ENCODE measurements at places on chromosomes 12 and 14. TPM values are rescaled to one million over a fixed set of nuclear protein-coding genes. Genes with fewer than 3 reads are reported as not detected.

The MYF5 gene
- not detected for total RNA-seq

- no peak overlapping the region for H3K27ac ChIP-seq
- no peak for DNase-seq
- H3K27me3 ChIP-seq: no peaks in the 10 kb centered on the region
- no peaks in the 10 kb centered on the region for H3K36me3 ChIP-seq
These were observed 8.4 kb downstream of the FBXO33 start for GRCh38 chr14:39423793-39424192.

DNA sequence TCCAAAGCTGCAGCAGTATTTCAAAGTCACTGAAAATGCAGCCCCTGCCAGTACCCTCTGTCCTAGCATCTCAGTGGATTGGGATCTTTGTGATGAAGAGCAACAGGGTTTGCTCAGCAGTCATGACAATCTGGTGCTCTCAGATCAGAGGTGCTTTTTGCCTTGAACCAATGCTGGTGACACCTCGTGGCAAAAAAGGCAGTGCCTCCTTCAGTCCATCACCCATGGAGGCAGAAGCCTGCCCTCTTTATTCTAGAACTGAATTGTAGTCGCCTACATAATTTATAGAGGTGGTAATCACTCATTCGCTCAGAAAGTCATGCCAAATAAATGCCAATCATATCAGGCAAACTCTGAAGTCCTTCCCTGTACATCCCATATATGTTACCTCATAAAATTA, 126.0 kb upstream of the VRK1 start:
- no peak for DNase-seq
- no peak overlapping the region for H3K27ac ChIP-seq
- H3K4me3 ChIP-seq: no peak overlapping the region
- no peaks in the 10 kb centered on the region for H3K36me3 ChIP-seq

- no peaks in the 10 kb centered on the region for H3K4me1 ChIP-seq
- DNase-seq: no peak
- no peak overlapping the region for H3K27ac ChIP-seq
- no peaks in the 10 kb centered on the region for H3K36me3 ChIP-seq
These were observed 75.5 kb upstream of the CAND1 start for GRCh38 chr12:67193704-67194103.

GRCh38 chr14:75236901-75237419, 41.7 kb upstream of the FOS start:
- H3K36me3 ChIP-seq: no peaks in the 10 kb centered on the region
- peaks cover 32% of the 10 kb centered on the region for H3K4me1 ChIP-seq
- H3K27me3 ChIP-seq: no peaks in the 10 kb centered on the region
- no peak for DNase-seq
- H3K27ac ChIP-seq: peak overlapping the region; percentile 63

GRCh38 chr14:60773558-60773957, 39.0 kb downstream of the MNAT1 start:
- no peaks in the 10 kb centered on the region for H3K4me1 ChIP-seq
- no peak overlapping the region for H3K27ac ChIP-seq
- H3K27me3 ChIP-seq: no peaks in the 10 kb centered on the region
- no peak for DNase-seq

The KSR2 gene
- total RNA-seq: not detected

- peaks cover 78% of the 10 kb centered on the region for H3K4me1 ChIP-seq
- H3K27me3 ChIP-seq: no peaks in the 10 kb centered on the region
- DNase-seq: no peak
- peak overlapping the region; percentile 98 for H3K27ac ChIP-seq
- H3K4me3 ChIP-seq: no peak overlapping the region
These were observed 34.6 kb downstream of the FMNL3 start for GRCh38 chr12:49672301-49673217.

The HCAR3 gene
- 0.42 TPM for total RNA-seq

- no peak overlapping the region for H3K4me3 ChIP-seq
- H3K36me3 ChIP-seq: no peaks in the 10 kb centered on the region
- H3K27ac ChIP-seq: no peak overlapping the region
- no peaks in the 10 kb centered on the region for H3K4me1 ChIP-seq
- DNase-seq: no peak
These were observed 42.5 kb downstream of the GALNT9 start for GRCh38 chr12:132286912-132287311.

DNA sequence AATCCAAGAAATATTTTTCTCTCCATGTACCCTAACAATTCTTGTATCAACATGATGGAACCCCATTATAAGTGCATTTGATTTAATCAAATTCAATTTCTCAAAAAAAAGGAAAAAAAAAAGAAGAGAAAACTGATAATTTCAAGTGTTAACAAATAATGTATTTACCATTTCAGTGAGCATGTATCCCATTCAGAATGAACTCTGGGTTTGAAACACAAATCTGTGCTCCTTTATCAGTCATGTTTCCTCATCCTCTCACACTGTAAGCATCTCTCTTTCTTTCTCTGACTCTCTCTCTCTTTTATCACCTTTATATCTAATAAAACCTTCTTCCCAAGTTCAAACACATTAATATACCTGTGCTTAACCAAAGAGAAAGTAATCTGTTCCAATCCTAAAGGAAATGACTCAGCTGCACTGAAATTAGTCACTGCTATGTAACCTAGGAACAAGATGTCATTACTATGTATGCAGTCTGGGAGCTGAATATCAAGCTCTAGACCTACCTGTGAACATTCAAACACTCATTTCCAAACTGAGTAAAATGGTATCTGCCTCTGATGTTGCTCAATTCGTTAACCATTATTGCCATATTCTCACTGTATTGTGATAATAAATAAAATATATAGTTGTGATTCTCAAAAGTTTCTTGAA, 135.0 kb upstream of the LRIG3 start:
- H3K4me3 ChIP-seq: no peak overlapping the region
- no peak for DNase-seq
- no peaks in the 10 kb centered on the region for H3K27me3 ChIP-seq
- H3K36me3 ChIP-seq: no peaks in the 10 kb centered on the region
- H3K27ac ChIP-seq: no peak overlapping the region
- no peaks in the 10 kb centered on the region for H3K4me1 ChIP-seq

GRCh38 chr14:48575772-48576171, 900.4 kb upstream of the MDGA2 start:
- no peaks in the 10 kb centered on the region for H3K4me1 ChIP-seq
- no peaks in the 10 kb centered on the region for H3K36me3 ChIP-seq
- H3K27ac ChIP-seq: no peak overlapping the region
- DNase-seq: no peak
- H3K27me3 ChIP-seq: no peaks in the 10 kb centered on the region

DNA sequence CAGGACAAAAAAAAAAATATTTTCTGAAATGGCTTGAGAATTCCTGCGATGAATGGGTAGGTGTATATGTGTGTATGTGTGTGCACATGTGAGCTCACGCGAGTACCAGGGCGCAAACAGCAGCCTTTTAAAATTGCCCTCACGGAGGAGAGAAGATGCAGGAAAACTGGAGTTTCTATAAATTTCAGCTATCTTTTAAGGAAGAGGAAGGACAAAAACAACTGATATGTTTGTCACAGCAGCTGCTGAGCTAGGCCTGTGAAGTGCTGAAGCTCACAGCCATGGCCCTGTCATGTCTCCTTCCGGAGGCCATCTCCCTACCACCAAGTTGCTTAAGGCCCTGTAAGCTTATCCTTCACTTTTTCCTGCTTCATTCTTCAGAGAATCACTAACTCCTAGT, 40.8 kb downstream of the DUSP16 start:
- no peak for DNase-seq
- H3K27ac ChIP-seq: peak overlapping the region; percentile 69
- no peaks in the 10 kb centered on the region for H3K27me3 ChIP-seq
- peaks cover 6% of the 10 kb centered on the region for H3K4me1 ChIP-seq
- no peak overlapping the region for H3K4me3 ChIP-seq
- H3K36me3 ChIP-seq: no peaks in the 10 kb centered on the region

DNA sequence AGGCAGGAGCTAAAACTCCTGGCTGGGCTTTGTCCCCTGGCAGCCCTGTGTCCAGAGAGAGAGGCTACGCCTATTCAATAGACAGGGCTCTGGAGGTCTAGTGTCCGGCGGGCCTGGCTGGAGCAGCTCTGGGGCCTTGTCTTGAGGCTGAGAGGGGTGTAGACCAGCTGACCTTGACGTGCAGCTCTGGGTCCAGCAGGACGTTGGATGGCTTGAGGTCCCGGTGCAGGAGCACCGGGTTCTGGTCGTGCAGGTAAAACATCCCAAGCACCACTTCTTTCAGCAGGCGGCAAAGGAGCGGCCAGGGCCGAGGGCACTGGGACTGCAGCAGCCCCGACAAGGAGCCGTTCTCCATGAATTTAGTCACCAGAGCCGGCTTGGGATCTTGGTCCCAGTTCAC, 948 bp downstream of the RIPK3 start:
- H3K4me1 ChIP-seq: peaks cover 35% of the 10 kb centered on the region
- no peak overlapping the region for H3K4me3 ChIP-seq
- no peak for DNase-seq
- no peak overlapping the region for H3K27ac ChIP-seq

GRCh38 chr12:14961466-14962152, at the start of gene ARHGDIB:
ARHGDIB (minus strand) TSS chr12:14961601; CDS start chr12:14950712, 10,889 bp downstream.
- H3K4me1 ChIP-seq: peaks cover 12% of the 10 kb centered on the region

DNA sequence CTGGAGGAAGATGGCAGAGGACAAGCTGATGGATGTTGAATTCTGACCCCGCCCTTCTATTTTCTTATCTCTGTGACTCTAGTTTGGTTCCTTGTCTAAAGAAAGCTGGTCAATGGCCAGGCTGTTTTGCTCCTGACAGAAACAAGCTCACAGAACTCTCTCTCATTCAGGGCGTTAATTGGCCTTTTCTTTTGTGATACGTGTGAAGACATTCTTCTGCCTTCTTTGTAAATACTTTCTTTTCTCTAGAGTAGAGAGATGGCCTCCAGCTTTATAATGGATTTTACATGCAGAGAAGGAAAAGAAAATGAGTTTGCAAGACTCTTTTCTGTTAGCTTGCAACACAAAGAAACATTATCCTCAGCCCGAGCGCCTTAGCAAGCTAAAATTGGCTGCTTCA, 492.2 kb upstream of the CCDC196 start:
- no peak overlapping the region for H3K27ac ChIP-seq
- no peaks in the 10 kb centered on the region for H3K27me3 ChIP-seq
- no peak for DNase-seq
- H3K4me1 ChIP-seq: no peaks in the 10 kb centered on the region
- no peak overlapping the region for H3K4me3 ChIP-seq

DNA sequence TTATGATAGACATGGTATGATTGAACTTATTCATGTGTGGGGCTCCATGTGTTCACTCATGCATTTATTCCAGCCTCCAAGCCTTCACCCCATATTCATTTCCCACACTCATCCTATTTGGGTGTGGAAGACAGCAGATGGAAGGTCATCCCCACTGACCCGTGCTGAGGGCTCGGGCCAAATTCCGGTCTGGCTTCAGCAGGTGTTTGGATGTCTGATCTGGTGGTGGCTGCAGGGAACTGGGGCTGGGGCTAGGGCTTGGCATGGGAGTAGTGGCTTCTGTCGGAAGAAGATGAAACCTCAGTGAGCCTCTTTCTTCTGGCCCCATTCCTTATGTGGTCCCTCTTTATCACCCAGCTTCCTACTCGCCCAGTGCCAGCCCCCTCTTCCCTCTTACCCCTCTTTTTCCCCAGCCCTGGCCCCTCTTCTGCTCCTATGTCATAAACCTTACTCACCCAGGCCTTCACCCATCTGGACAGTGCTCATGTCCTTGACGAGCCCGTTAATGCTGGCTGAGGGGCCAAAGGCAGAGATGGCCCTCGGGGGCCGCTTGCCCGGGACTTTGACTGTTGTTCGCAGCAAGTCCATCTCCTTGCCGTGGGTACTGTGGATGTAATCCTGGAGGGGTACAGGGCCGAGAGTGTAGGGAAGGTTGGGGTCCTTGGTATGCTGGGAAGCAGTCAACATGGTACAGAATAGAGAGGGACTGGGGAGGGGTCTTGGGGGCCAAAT, 8.0 kb downstream of the AGAP2 start:
- H3K27ac ChIP-seq: no peak overlapping the region
- H3K36me3 ChIP-seq: no peaks in the 10 kb centered on the region
- no peak for DNase-seq
- no peak overlapping the region for H3K4me3 ChIP-seq

The KLRK1 gene
- total RNA-seq: 0.60 TPM

The NFE2 gene
- total RNA-seq: not detected

GRCh38 chr14:78164226-78164853, 5.8 kb upstream of the NRXN3 start:
- H3K27me3 ChIP-seq: no peaks in the 10 kb centered on the region
- no peaks in the 10 kb centered on the region for H3K4me1 ChIP-seq
- no peak overlapping the region for H3K4me3 ChIP-seq
- no peaks in the 10 kb centered on the region for H3K36me3 ChIP-seq

GRCh38 chr12:20601668-20602280, 93.4 kb upstream of the SLCO1C1 start:
- no peaks in the 10 kb centered on the region for H3K36me3 ChIP-seq
- no peak for DNase-seq
- no peaks in the 10 kb centered on the region for H3K27me3 ChIP-seq
- H3K4me3 ChIP-seq: no peak overlapping the region

GRCh38 chr14:57493467-57494181, at the start of gene CCDC198:
CCDC198 (minus strand) TSS chr14:57493857; CDS start chr14:57493715, 142 bp downstream.
- DNase-seq: no peak
- no peaks in the 10 kb centered on the region for H3K4me1 ChIP-seq
- H3K27me3 ChIP-seq: no peaks in the 10 kb centered on the region
- no peak within 1 kb of the TSS for H3K27ac ChIP-seq

DNA sequence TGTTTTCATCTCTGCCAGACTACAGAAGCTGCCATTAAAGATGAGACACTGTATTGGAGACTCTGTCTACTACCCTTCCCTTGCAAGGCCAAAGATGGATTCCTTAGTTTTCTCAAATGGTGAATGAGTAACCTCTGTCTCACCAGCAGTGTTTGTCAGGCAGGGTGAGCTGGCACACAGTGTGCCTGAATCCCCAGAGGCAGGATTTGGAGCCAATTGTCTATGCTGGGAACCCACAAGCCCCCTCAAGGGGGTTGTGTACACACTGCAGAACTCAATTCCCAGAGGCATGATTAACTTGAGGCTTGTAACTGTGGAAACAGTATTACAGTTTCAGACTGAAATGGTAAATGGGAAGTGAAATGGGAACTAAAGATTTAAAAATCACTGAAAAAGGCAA, 136.8 kb upstream of the PTPRB start:
- H3K4me1 ChIP-seq: no peaks in the 10 kb centered on the region
- no peak for DNase-seq
- H3K27me3 ChIP-seq: no peaks in the 10 kb centered on the region
- H3K4me3 ChIP-seq: no peak overlapping the region
- H3K27ac ChIP-seq: no peak overlapping the region

GRCh38 chr14:81557146-81557545, 23.5 kb upstream of the SEL1L start:
- DNase-seq: no peak
- no peak overlapping the region for H3K27ac ChIP-seq
- no peaks in the 10 kb centered on the region for H3K27me3 ChIP-seq

GRCh38 chr14:92373336-92373735, 50.4 kb downstream of the SLC24A4 start:
- H3K36me3 ChIP-seq: no peaks in the 10 kb centered on the region
- H3K27ac ChIP-seq: no peak overlapping the region
- DNase-seq: no peak
- H3K27me3 ChIP-seq: no peaks in the 10 kb centered on the region
- no peak overlapping the region for H3K4me3 ChIP-seq
- no peaks in the 10 kb centered on the region for H3K4me1 ChIP-seq

All from tibial nerve (tissue), 4 donors.